Stimulated activated CD8-positive, alpha-beta memory T cell treated with anti-CD3 and anti-CD28 coated beads, Interleukin-4, amount 100 ng/mL, for 1 hour (primary cell): ENCODE measurements at places on chromosomes 2 and 18.

- no peak for DNase-seq
Observed at GRCh38 chr2:67612576-67613042, 215.5 kb downstream of the ETAA1 start.

GRCh38 chr2:239369631-239370161, 31.1 kb downstream of the HDAC4 start:
- no peak for DNase-seq

DNA sequence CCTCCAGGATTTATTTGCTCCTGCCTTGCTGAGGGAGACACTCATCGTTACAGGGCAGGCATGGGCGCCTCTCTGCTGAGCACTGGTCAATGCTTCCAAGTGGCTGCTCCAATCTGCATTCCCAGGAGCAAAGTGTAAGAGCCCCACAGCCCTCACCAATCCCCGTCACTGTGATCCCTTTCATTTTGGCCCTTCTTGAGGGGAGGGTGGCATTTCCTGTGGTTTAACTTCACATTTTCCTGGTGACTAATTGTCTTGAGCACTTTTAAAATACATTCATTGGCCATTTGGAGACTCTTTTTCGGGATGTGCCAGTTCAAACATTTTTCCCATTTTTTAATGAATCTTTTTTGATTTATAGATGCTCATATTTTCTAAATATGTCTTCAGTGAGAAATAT, 33.0 kb downstream of the TPO start:
- no peak for DNase-seq

GRCh38 chr2:42788-43187, 3.5 kb downstream of the FAM110C start:
- DNase-seq: no peak

DNA sequence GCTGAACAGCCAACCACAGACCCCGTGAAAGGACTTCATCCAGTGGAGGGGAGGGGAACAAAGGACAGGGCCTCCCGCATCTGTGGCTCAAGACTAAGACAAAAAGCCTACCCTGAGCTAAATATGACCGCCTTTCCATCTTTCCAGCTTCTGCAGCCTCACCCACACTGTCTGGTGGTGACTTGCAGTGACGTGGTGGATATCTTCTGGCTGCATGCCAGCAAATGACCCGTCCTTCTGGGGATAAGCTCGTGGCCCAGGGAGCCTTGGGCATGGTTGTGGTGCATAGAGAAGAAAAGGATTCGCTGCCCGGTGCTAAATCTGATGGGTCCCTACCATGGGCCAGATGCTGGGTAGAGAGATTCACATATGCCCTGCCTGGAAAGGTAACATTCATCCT, 8.7 kb upstream of the NGEF start:
- no peak for DNase-seq
